Mammary epithelial cell (primary cell): ENCODE measurements at places on chromosomes 13 and 19.
A peak's percentile ranks its signal among the peaks of the same experiment; 100 is the strongest.

- DNase-seq = peak; percentile 47
Measured at GRCh38 chr19:374183-374885, 29.7 kb upstream of the MIER2 start.

- no peak for DNase-seq
Measured at GRCh38 chr13:99087954-99088491, 110.2 kb upstream of the DOCK9 start.

DNA sequence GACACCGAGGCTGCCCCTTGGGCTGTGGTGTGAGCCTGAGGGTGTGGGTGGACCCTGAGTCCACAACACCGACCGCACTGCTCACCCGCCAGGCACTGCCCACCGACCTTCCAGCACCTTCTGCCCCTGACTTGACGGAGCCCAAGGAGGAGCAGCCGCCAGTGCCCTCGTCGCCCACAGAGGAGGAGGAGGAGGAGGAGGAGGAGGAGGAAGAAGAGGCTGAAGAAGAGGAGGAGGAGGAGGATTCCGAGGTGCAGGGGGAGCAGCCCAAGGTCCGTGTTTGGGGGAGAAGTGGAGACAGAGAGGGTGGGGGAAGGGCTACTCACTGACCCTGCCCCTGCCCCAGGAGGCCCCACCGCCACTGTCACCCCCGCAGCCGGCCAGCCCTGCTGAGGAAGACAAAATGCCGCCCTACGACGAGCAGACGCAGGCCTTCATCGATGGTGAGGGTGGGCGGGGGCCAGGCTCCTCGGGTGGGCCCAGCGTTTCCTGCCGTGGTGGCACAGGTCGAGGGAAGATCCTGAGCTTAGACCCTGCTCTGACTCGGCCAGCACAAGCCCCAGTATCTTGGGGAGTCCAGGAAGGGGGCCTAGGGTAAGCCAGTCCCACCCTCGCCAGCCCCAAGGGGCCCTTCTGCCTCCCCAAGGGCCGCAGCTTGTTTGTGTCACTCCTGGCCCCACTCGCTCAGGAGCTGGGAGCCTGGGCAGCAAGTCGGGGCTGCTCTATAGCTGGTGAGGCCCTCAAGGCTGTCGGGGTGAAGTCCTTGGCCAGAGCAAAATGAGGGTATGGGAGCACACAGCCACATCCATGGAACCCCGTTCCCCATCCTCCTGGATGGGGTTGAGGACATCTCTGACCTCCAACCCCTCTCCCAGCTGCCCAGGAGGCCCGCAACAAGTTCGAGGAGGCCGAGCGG is 12.2 kb downstream of the PRKCSH start:
- no peak for DNase-seq

DNA sequence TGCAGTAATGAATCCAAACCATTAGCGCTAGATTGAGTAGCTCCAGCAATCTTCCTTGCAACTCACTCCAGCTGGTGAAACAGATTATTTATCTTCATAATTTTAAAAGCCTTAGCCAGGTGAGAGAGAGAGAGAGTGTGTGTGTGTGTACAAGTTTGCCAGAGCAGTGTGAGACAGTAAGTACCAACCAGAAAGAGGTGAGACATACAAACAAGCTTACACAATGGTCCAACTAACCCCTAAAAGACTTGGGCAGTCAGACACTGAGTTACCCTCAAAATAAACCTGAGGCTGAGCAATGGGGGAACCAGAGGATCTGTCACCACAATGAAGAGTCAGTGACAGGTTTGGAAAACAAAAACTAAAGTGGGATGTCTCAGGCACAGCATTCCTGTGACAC is 8.1 kb upstream of the THSD1 start:
- peak; percentile 36 for DNase-seq

GRCh38 chr13:95880331-95880730 is 172.9 kb downstream of the UGGT2 start:
- no peak for DNase-seq

DNA sequence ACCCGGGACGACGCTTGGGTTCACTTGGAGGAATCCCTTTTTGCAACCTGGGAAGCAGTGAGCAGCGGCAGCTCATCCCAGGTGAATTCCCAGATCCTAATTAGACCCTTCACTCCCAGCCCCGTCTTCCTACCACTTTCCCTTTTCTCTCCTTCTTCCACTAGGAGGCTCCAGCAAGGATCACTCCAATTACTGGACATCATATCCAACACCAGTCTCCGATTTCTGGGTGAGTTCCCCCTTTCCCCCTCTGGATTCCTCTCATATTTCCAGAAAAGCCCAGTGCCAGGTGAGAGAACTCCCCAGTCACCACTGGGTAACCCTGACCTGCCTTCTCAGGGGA is 17.1 kb upstream of the ZSCAN4 start:
- DNase-seq = no peak

- no peak for DNase-seq
Measured at GRCh38 chr13:113663934-113664333, 3.1 kb upstream of the GRK1 start.

GRCh38 chr19:1133471-1133929 is 29.7 kb downstream of the GPX4 start:
- DNase-seq = no peak

- DNase-seq = no peak
Measured at GRCh38 chr13:50106559-50106958, 91.3 kb downstream of the KCNRG start.

GRCh38 chr13:102235689-102236088 is 166.2 kb downstream of the FGF14 start:
- no peak for DNase-seq

- DNase-seq = no peak
Measured at GRCh38 chr19:27774337-27774736, 1438.6 kb downstream of the UQCRFS1 start.

DNA sequence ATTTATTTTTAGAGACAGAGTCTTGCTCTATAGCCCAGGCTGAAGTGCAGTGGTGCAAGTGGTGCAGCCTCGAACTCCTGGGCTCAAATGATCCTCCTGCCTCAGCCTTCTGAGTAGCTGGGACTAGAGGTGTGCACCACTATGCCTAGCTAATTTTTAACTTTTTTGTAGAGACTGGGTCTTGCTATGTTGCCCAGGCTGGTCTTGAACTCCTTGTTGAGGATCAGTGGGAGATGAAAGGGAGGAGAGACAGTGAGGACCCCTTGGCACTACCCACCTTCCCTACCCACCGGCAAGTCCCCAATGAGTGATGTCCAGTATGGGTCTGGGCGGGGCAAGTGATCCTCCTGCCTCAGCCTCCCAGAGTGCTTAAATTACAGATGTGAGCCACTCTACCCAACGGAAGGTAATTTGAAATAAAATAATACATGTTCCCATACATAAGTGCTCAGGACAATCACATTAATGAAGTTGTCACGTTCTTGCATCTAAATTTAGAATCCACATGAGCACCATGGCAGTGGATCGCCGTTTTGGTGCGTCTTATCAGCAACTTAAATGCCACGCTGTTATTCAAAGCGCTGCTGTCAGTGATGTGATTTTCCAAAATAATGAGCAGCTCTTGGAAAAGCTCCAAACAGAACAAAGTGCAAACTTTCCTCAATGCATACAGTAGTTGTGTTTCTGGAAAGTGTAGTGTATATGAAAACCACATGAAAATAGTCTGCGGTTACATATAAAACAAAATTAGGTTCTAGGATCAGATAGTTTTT is 5.9 kb upstream of the ARL11 start:
- DNase-seq = no peak

DNA sequence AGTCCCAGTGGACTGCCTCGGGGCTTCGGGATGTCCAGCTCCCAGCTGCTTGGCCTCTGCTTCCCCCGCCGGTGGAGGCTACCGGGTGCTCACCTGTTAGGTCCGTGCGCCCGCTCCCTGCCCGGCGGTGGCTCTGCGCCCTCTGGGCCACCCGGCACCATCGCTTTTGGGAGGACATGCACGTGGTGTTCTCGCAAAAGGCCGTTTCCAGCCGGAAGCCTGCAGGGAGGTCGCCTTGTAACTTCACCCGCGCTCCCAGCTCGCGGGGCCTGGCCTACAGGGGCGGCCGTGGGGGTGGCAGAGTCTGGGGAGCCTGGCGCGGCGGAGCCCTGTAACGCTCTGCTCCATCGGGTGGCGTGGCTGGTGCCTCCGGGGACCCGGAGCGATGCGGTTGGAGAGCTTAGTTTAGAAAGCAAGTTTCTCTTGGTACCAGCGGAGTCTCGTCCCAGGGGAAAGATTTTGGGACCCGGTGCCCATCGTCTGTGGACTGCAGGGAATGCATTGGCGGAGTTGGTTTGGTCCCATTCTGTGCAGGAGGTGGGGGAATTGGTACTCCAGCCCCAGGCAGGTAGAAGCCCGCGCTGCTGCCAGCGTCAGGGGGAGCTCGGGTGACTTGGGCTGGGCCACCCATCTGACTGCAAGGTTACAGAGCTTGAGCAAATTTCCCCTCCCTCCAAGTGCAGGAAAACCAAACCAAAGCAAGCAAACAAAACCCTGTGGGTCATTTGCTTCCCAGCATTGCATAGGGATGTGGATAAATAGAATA is 673 bp downstream of the SPATA13 start:
- DNase-seq = no peak

GRCh38 chr13:19993024-19993423 is 34.5 kb downstream of the ZMYM2 start:
- DNase-seq = no peak

DNA sequence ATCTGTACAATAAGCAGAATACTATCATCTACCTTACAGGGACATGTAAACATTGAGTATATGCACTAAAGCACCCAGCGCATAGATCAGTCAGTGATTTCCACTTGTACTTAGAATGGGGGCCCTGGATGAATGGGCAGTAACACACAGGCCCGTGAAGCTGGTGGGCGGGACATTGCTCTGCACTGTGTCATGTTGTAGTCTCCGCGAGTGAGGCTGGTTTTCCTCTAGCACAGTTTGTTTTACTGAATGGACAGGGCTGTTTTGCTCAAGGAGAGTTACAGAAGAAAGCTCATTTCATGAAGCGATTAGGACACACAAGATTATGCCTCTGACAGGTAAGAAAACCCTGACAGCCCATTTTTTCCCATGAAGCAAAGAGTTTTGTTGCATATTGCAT is 86.4 kb upstream of the SOX21 start:
- DNase-seq = no peak

GRCh38 chr19:39130337-39131254 is 5.0 kb downstream of the PAK4 start:
- DNase-seq = no peak

GRCh38 chr19:42606660-42607351 is 12.1 kb upstream of the CEACAM8 start:
- peak; percentile 61 for DNase-seq

GRCh38 chr19:33467851-33468250 is 53.7 kb downstream of the PEPD start:
- DNase-seq = no peak

DNA sequence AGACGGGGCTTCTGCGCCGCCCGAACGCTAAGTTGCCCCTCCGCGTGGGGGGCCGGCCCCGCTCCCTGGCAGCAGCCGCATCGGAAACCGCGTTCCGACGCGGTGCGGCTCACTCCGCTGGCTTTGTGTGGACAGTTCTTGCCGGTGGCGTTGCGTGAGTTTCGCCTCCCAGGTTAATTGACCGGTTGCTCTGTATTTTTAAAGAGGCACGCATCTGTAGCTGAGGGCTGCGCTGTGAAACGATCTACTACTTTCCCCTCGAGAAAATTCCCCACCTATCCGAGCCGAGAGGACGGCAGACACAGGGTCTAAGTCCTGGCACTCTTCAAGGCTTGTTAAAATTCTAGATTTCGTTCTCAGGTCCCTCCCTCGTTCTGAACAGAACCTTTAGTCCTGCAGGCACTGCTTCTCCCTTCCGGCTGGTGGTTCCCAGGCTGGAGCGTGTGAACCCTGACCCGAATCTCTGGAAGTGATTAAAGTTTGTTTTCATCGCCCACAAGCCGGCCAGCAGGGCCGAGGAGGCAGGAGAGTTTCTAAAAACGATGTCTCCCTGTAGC is 933 bp downstream of the ARHGEF7 start:
- no peak for DNase-seq

DNA sequence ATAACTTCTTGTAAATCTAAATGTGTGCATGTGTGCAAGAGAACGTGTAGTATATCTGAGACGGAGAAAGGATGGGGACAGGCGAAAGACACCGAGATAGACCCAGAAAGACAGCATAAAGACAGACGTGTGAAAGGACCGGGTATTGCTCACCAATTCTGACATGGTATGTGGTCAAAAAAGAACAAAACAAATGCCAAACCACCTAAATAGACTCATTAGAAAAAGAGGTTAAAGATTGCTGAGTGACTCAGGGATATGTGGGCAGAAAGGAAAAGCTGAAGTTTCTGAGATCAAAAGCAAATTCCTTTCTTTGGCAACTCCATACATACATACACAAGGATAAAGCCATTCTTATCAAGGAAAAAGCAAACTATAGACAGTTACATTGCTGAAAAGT is 179.7 kb upstream of the TSC22D1 start:
- DNase-seq = peak; percentile 84

- no peak for DNase-seq
Measured at GRCh38 chr13:28117689-28118377, 17.5 kb upstream of the FLT3 start.

GRCh38 chr19:49806620-49806959 is 6.5 kb downstream of the FUZ start:
- no peak for DNase-seq
